ENCODE measurements at places on chromosomes 11 and 22.

DNA sequence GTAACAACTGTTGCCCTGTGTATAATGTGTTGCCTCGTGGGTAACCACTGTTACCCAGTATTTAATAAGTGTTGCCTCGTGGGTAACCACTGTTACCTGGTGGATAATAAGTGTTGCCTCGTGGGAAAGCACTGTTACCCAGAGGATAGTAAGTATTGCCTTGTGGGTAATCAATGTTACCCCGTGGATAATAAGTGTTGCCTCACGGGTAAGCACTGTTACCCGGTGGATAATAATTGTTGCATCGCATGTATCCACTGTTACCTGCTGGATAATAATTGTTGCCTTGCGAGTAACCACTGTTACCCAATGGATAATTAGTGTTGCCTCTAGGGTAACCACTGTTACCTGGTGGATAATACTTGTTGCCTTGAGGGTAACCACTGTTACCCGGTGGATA is 17.1 kb upstream of the NXPE4 start:
- DNase-seq: no peak

GRCh38 chr22:48316257-48317250 is 1511.1 kb downstream of the BRD1 start:
- DNase-seq: no peak

DNA sequence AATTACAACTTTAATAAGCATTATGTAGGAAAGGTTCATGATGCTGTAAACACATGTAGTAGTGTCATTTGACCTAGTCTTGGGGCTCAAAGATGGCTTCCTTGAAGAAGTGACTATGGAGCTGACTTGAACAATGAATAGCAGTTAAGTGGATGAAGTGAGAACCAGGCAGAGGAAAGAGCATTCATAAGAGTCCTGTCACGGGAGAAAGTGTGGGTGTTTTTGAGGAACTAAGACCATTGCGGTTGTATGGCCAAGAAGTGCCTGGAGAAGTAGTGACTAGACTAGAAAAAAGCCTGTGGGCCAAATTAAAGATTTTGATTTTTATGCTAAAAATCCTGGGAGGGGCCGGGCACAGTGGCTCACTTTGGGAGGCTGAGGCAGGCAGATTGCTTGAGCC is 7.2 kb upstream of the IL18BP start:
- DNase-seq: no peak

GRCh38 chr11:95193541-95193940 is 37.5 kb downstream of the SESN3 start:
- no peak for DNase-seq

DNA sequence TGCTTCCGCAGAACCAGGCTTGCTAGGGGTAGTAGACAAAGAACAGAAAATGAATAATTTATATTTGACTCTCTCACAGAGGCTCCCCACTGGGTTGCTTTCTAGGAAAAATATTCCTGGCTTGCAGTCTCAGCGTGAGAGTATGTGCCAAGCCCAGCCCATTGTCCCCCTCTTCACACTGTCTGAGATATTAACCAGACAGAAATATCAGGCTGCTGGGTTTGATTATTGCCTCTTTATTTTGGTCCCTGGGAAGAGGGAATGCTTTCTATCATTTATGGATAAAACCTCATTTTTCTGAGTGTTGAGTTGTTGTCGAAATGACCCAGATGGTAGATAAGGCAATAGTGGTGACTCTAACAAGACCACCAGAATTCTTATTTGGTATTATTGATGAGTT is 367.9 kb downstream of the METTL15 start:
- no peak for DNase-seq

GRCh38 chr22:46238541-46238940 is 11.6 kb downstream of the CDPF1 start:
- DNase-seq: no peak

- no peak for DNase-seq
Measured at GRCh38 chr22:47301820-47302475, 539.5 kb downstream of the TBC1D22A start.

GRCh38 chr22:23176645-23177027 is 3.7 kb upstream of the BCR start:
- no peak for DNase-seq

DNA sequence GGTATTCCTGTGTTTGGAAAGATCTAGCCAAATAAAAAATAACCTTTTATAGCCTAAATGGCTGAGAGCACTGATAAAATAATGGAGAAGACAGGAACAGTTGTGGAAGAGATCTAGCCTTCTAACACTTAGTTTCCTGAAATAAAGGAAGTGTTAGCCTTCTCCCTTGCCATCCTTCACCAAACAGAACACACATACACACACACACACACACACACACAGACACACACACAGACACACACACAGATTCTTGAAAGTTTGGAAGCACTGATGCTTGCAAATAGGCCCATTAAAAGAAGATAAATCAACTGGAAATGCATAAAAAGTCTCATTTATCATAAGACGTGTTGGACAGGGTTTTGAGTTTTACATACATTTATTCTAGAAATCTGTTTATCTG is 37.5 kb downstream of the KIRREL3 start:
- no peak for DNase-seq

- DNase-seq: no peak
Measured at GRCh38 chr11:9150926-9151325, 59.5 kb upstream of the SCUBE2 start.

DNA sequence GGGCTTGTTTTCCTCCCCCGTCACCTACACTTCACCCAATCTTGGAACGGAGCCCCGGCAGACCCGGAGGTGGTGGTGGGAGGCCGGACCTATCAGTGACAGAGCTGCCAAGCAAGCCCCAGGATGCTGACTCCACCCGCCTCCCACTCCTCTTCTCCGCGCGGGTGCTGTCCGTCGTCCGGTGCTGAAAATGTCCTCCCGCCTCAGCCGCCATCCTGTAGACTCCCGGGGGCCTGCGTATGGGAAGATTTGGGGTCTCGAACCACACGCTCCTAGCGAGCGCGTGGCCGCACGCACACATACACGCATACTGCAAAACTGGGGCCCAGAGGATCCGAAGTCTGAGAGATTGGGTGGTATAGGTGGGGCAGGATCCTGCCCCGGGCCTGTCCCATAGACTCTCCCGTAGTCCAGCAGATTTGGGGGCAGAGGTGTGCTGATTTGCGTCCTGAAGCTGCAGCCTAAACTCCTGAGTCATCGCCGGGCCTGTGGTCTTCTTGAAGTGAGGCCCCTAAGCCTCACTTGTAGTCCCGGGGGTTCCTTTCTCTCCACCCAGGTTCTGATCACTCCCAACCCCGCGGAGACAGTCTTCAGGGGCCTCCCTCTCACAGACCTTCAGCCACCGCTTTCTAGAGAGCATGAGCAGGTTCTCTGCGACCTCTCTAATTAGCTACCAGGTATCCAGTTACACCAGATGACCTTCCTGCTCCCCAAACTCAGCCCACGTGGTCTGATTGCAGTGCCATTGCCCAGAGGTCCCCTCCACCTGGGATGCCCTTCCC is 796 bp upstream of the YIF1A start:
- DNase-seq: no peak

- no peak for DNase-seq
Measured at GRCh38 chr22:33354928-33355327, 296.7 kb upstream of the SYN3 start.

GRCh38 chr11:32821917-32822560 is 7.7 kb upstream of the PRRG4 start:
- DNase-seq: no peak

DNA sequence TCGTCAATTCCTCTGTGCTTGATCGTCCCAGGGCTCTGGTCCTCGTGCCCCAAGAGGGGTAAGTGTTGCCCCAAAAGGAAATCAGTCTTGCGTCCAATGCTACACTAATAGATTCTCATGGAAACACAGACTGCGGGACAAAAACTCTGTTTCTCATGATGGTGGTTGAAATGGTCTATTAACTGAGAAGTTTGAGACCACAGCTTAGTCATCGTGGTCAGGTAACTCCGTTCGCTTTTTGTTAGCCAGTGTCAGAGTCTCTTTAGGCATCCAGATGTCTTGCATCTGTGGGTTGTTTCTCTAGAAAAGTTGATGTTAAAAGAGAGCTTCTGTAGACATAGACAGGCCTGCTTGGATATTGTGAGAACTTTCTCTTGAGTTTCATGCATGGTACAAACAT is 104.6 kb upstream of the SORL1-AS1 start:
- DNase-seq: no peak

- no peak for DNase-seq
Measured at GRCh38 chr22:19011075-19011474, 75.0 kb upstream of the PRODH start.

GRCh38 chr11:22884217-22884616 is 23.9 kb upstream of the CCDC179 start:
- no peak for DNase-seq

DNA sequence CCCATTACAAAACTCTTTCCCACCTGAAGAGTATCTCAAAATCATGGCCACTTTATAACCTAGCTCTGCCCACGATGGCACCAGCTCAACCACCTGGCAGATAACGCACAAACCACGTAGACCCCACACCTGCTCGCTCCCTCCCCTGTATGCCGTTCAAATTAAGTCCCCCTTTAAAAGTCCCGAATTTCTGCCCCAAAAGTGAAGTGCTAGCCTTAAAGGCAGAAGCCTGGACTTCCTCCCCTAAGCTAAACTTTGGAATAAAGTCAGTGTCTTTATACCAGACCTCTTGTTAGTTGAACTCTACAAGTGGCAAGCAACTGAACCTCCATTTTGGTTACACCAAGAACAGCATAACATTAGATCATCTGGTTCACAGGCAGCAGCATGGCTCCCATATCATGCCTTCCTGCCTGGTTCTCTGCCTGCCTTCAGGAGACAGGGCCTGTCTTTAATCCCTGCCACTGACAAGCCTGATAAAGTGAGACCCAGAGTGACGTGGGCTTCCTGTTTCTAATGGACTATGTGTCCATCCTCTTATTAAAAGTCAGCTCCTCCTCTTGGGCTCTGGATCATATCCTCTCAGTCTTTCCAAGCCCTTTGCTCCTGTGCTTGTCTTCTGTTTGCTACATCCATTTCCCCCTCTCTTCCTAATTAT is 32.6 kb upstream of the NNMT start:
- no peak for DNase-seq

- DNase-seq: no peak
Measured at GRCh38 chr11:30016588-30017363, at the start of gene KCNA4. Gene KCNA4 (minus strand): TSS chr11:30017030. CDS start chr11:30012678, 4,352 bp downstream.

DNA sequence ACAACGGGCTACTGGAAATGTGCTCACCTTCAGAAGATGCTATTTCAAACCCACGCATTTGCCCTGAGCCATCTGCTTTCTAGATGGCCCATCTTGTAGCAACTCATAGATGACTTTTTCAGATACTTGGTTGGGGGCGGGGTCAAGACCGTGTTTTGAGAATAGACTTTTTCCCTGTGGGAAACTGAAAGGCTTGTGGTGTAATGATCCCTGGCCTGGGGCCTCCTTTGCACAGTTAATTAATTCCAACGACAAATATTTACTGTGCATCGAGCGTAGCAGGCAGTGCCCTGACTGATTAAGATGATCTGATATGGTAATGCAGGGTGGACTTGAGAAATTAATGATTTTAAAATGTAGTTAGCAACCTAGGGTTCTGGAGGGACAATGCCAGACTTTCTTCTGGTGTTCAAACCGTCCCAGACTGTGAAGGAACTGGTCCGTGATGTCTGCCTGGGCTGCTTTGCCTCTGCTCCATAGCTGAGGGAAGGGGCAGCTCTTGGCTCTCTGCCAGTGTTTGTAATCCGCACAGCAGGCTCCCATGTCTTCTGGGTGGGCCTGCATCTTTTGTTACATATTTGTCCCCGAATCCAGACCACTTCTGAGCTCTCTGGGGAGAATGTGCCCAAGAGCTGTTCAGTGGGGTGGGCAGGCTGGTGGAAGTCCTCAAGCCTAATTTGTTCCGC is 84.8 kb downstream of the ADAMTS15 start:
- DNase-seq: no peak

GRCh38 chr11:130308059-130308458 is 6.7 kb downstream of the ZBTB44 start:
- no peak for DNase-seq

DNA sequence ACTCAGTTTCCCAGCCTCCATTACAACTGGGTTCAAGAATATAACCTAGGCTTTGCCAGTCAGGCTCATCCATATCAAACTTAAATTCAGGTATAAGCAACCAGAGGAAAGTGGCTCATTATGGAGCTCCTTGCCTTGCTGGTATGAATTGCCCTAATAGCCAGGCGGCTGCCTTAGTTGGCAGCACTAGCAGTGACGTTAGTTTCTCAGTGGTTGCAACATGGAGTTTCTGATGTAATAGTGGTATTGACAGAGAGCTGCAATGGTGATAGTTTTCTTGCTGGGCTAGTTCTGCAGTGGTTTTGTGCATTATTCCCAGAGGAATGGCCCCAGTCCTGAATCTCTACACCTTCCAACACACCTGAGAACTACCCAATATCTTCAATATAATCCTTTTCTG is 3.8 kb upstream of the TMEM123 start:
- no peak for DNase-seq

DNA sequence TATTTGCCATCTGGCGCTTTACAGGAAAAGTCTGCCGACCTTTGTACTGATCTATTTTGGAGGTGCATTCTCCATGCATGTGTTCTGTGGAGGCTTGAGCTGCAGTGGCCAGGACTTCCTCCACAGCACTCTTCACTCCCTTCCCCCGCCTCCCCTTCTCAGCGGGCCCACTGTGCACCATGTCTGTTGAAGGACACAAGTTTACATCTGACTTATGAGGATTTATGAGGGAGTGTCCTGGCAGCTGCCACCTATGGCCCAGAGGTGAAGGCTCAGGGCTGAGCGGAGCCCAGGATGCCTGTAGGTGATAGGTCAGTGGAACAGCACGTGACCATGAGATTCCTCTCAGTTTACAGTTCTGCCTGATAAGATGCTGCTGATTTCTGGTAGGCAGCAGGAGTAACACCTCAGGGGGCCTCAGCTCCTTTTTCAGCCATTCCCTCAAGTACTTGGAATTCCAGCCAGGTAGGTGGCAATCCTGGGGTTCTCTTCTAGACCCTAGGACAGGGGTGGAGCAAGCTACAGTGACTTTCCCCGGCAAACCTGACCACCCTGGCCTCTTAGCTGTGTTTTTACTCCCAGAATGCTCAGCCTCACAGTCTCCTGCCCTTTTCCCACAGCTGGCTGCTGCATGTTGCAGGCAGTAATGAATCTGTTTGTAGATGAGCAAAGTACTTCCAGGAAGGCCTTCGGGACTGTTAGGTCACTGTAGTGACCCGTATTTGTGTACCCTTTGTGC is 59.9 kb downstream of the PPFIBP2 start:
- DNase-seq: no peak

DNA sequence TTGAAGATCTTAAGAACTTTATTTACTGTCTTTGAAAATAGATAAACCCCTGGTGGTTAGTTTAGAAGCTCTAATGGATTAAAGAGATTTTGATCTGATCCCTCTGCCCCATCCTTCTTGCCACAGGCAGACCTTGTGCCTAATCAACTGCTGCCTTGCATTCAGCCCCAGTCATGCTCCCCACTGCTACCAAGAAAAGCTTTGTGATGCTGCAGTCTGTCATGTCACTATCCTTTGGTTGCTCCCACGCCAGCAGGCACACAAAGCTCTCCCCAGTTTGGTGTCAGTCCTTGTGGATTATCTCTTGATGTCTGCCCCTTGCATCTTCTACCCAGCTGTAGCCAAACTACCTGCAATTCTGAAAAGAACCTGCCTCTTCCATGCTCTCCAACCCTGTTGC is 112.2 kb downstream of the MTNR1B start:
- DNase-seq: no peak

GRCh38 chr22:42138972-42139371 is 8.4 kb upstream of the CYP2D6 start:
- DNase-seq: no peak

- no peak for DNase-seq
Measured at GRCh38 chr22:37449331-37450001, 22.2 kb upstream of the ELFN2 start.
